ENCODE measurements at places on chromosomes 5 and 9.

GRCh38 chr5:17441351-17441750, 56.7 kb upstream of the TAF11L2 start:
- no peak for DNase-seq

GRCh38 chr9:137222190-137223077, at the start of gene RNF208:
Gene RNF208 (minus strand): TSS chr9:137222240. CDS start chr9:137221212, 1,028 bp downstream.
- no peak for DNase-seq

DNA sequence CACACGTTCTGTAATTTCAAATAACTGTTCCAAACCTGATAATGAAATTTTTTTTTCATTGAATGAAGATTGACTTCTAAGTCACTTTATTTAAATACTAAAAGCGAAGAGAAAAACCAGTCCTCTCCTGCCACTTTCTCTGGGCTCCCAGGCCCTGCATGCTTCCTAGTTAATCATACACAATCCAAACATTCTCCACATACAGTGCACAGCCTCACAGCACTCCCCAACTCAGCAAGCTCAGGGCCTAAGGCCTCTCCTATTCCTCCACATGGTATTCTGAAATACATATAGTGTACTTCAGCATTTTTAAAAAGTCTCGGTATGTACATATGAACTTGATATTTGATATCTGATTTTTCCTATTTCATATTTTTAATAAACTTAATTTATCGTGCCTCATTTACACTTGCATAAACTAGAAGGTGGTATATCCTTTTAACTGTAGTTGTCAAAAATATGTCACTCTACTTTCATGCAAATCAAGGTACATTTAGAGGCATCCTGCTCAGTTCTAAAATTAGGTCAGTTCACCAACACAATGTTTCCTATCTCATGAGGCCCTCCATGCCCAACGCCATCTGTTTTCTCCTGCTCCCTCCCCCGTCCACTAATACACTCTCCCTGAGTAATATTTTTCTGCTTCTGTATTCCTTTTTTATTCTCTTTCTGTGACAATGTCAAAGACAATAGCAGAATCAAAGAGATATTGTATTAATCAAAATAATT, 206.7 kb downstream of the ARRDC3 start:
- DNase-seq = no peak

GRCh38 chr9:132509928-132510874, 72.2 kb upstream of the BARHL1 start:
- no peak for DNase-seq

- no peak for DNase-seq
These were observed 65.3 kb upstream of the PPP1R26 start for GRCh38 chr9:135414293-135414692.

DNA sequence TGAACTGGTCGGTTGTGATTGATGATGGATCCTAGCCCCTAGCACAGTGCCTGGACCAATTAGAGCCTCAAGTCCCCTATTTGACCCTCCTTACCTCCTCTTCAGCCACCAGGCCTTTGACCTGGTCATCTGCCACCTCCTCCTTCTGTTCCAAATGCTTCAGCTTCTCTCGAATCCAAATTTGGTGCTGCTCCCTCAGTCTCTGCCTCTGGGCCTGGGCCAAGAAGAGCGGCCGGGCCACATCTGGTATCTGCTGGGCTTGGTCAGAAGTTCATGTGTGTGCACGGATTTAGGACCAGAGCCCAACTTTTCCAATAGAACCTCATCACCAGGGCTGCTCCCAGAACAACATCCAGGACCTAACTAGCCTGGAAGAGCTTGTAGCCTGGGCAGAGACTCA, 6.5 kb downstream of the SLC35A4 start:
- no peak for DNase-seq

DNA sequence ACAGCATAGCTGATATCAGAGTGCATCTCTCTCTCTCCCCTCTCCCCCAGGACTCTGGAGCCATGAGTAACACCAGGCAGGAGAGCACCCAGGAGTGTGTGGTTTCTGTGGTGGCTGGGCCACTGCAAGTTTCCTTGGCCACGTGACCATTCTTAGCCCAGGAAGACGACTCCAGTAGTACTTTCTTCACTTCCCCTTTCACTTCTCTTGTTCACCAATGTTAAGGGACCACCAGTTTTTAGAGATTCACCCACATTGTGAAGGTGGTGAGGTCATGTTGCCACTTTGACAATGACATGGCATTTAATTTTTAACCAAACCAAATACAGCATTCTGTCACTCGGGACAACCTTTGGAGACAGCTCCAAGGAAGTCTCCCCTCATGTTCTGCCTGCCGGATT, 17.9 kb upstream of the DAPK1 start:
- DNase-seq = no peak

GRCh38 chr5:73412597-73412988, 36.0 kb downstream of the FOXD1 start:
- no peak for DNase-seq

DNA sequence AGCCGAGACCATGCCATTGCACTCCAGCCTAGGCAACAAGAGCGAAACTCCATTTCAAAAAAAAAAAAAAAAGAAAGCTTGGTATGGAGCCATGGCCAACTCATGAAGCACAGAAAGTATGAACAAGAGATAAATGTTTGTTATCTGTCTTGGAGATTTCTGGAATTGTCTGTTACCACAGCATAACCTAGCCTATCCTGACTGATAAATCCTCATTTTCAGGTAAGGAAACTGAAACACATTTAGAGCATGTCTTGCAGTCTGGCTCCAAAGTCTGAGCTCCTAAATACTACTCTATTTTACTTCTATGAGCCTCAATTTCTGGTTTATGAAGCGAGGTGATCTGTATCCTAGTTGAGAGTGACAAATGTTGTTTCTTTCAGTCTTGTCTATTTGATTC, 68.3 kb upstream of the SLC44A1 start:
- DNase-seq = no peak

DNA sequence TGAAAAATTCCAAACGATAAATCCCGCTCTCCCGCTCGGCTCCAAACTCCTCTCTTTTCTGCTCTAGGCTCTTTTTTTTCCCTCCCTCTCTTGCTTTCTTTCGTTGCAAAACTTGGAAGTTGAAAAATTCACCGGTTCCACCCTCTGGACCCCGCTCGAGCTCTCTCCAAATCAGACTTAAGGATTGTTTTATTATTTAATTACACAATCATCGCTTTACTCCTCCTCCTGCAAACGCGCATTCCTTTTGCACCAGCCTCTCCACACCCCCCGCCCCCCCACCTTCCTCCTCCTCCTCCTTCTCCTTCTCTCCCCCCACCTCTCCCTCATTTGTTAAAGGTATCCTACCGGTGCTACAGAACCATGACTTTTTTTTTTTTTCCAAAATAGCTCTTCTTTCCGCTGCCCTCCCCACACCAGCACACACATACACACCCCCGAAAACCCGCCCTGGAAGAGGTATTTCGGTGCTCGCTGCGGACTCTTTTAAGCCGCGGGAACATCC, 535 bp upstream of the NFIB start:
- no peak for DNase-seq

GRCh38 chr5:60672693-60673264, 27.2 kb downstream of the DEPDC1B start:
- DNase-seq = no peak

- DNase-seq = no peak
These were observed 37.6 kb downstream of the PAM start for GRCh38 chr5:102792705-102793104.

GRCh38 chr9:33737811-33738606, 57.4 kb upstream of the PRSS3 start:
- DNase-seq = no peak

DNA sequence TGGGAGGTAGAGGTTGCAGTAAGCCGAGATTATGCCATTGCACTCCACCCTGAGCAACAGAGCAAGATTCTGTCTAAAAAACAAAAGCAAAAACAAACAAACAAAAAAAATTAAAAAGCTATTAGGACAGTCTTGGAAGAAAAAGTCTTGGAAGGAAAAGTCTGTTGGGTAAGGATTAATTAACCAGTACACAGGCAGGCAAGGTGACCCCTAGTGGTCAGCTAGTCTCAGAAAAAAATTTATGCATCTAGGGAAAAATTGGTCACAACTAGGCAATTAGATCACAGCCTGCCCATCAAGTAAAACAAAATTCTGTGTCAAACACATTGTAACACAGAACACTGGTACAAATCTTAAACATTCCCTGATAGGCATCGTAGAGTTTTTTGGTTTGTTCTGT, 6.7 kb upstream of the ANKRD18B start:
- no peak for DNase-seq

DNA sequence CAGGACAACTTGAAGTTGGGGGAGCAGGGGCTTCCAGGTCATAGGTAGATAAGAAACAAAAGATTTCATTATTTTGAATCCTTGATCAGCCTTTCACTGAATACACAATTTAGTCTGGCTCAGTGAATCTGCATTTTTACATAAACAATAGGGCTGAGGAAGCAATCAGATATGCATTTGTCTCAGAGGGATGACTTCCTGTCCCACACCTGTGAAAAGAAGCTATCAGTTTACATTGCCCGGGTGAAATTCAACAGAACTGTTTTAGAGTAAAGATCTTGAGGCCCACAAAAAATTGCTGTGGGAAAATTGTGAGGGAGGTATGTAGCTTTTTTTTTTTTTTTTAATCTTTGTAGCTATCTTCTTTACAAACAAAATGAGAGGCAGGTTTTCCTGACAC, 38.3 kb downstream of the DNAJB5 start:
- DNase-seq = no peak

GRCh38 chr5:57113481-57113880, 60.4 kb upstream of the GPBP1 start:
- DNase-seq = no peak

DNA sequence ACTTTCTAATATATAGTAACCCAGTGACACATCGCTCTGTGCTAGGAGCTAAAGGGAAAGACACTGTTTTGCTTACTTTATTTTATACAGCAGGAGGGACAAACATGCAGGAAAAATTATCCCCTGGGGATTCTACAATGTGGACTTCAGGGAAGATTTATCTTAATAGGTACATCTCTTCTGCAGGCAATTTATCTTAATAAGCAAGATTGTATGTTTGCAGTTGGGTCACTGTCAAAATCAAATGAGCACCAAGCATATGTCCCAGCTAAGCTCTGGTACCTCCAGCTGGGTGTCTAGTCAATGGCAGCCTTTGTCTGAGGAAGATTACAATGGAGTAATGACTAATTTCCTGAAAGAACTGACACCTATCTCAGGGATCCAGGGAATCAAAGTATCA, 309.9 kb upstream of the PANK3 start:
- no peak for DNase-seq

DNA sequence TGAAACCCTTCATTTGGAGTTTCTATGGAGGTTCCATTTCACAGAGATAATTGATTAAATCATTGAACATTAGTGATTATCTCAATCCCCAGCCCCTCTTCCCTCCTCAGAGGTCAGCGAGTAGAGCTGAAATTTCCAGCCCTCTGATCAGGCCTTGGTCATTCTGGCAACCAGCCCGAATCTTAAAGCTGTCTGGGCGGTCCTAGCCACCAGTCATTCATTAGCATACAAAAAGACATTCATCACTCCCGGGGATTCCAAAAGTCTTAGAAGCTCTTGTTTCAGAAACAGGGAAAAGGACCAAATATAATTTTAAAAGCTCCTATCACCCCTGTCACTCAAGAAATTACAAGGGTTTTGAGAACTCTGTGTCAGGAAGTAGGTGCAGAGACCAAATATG, 41.3 kb downstream of the ZNF474 start:
- DNase-seq = no peak

- no peak for DNase-seq
These were observed 13.4 kb downstream of the MAST4 start for GRCh38 chr5:66609615-66610014.

GRCh38 chr5:75574791-75575190, 36.5 kb upstream of the ANKDD1B start:
- no peak for DNase-seq

DNA sequence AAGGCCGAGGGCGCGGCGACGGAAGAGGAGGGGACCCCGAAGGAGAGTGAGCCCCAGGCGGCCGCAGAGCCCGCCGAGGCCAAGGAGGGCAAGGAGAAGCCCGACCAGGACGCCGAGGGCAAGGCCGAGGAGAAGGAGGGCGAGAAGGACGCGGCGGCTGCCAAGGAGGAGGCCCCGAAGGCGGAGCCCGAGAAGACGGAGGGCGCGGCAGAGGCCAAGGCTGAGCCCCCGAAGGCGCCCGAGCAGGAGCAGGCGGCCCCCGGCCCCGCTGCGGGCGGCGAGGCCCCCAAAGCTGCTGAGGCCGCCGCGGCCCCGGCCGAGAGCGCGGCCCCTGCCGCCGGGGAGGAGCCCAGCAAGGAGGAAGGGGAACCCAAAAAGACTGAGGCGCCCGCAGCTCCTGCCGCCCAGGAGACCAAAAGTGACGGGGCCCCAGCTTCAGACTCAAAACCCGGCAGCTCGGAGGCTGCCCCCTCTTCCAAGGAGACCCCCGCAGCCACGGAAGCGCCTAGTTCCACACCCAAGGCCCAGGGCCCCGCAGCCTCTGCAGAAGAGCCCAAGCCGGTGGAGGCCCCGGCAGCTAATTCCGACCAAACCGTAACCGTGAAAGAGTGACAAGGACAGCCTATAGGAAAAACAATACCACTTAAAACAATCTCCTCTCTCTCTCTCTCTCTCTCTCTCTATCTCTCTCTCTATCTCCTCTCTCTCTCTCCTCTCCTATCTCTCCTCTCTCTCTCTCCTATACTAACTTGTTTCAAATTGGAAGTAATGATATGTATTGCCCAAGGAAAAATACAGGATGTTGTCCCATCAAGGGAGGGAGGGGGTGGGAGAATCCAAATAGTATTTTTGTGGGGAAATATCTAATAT, 58.1 kb downstream of the BASP1 start:
- no peak for DNase-seq

GRCh38 chr9:91159664-91160121, 202.0 kb downstream of the AUH start:
- DNase-seq = no peak

DNA sequence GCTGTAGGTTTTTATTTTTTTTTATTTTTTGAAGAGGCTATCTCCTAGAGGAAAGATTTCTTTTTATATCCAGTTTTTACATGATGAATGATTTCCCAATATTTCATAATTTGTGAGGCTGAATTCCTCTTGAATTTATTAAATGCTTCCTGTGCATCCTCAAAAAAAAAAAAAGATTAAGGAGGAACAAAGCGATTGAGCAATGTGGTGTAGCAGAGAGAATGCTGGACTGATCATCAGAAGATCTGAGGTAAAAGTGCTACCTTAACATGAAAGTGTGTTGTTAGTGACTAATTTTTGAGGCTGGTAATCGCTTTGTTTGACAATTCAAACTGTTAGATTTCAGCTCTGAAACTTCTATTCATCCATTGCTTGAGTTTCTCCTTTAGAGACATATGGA, 125.1 kb downstream of the ESM1 start:
- DNase-seq = no peak

DNA sequence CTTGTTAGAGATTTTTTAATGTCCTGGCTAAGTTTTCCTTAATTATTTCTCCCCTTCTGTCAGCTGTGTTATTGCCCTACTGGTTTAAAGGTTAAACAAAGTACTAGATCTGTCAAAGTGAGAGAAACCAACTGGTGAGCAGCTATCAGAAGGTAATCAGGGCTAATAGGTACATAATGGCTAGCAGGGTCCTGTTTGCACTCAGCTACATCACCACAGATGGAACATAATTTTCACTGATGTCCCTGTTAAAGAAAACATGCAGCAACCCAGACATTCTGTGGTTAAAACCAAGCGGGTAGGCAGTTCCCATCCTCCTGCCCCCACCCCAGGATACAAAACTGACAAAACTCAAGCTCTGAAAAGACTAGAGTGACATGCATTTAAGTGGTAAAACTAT, 473.9 kb downstream of the NR2F1-AS1 start:
- DNase-seq = no peak

Data from cortex of kidney (tissue), 1 donor.